Heart left ventricle (tissue), 16 donors: ENCODE measurements at places on chromosomes 5 and 9. TPM values are rescaled to one million over a fixed set of nuclear protein-coding genes. Genes with fewer than 3 reads are reported as not detected.
A peak's percentile ranks its signal among the peaks of the same experiment; 100 is the strongest.

Gene CCL27
- total RNA-seq, result not detected

- DNase-seq, result peak; percentile 68
Measured at GRCh38 chr9:95103281-95103771, 214.2 kb downstream of the FANCC start.

Gene SH2D3C
- 14.4 TPM for total RNA-seq

Gene WDR38
- total RNA-seq, result not detected

Gene NME5
- 0.50 TPM for total RNA-seq

Gene ANGPTL2
- total RNA-seq, result 47.4 TPM

DNA sequence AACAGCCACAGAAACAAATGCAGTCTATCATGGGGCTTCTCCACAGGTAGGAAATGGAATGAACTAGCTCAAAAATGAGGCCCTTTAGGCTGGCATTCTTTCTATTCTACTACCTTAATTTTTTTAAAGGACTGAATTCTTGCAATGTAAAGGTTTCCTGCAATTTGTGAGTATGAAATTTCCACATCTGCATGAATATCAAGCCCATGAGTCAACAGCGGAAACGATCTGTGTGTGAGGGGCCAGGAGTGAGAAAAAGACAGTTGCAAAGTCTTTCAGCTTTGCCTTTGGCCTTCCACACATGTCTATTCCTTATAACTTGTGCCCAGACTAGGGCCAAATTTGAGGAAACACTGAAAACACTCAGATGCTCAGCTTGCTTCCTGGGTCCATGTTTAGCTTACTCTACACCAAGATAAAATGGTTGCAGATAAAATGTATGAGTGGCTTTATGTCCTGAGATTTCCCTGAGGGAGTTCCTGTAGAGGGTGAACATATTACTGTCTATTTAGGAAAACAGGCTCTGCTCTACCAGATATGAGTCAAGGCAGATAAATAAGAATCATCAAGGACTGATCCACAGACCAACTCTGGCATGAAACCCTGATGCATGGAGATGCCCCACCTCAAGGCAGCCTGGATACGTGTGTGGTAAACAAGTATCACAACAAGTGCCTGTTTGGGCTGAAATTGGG, 46.5 kb downstream of the RETREG1 start:
- no peak for DNase-seq

DNA sequence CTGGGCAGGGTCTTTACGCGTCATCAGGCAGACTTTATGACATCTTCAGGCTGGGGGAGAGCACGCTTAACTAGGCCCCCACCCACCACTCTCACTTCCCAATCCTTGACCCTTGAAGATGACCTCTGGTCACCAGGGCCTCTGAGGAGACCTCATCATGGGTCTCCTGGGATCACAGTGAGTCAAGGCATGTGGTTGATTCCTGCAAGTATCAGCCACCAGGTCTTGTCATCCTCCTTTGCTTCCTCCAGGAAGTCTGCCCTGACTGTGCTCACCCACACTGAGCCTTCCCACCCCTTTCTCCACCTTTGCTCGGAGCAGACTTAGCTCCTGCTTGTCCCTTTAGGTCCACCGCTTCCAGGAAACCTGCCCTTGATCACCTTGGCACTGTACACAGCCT, 17.3 kb downstream of the ODF2 start:
- no peak for DNase-seq

GRCh38 chr9:17075758-17076485, 58.9 kb upstream of the CNTLN start:
- DNase-seq, result no peak

DNA sequence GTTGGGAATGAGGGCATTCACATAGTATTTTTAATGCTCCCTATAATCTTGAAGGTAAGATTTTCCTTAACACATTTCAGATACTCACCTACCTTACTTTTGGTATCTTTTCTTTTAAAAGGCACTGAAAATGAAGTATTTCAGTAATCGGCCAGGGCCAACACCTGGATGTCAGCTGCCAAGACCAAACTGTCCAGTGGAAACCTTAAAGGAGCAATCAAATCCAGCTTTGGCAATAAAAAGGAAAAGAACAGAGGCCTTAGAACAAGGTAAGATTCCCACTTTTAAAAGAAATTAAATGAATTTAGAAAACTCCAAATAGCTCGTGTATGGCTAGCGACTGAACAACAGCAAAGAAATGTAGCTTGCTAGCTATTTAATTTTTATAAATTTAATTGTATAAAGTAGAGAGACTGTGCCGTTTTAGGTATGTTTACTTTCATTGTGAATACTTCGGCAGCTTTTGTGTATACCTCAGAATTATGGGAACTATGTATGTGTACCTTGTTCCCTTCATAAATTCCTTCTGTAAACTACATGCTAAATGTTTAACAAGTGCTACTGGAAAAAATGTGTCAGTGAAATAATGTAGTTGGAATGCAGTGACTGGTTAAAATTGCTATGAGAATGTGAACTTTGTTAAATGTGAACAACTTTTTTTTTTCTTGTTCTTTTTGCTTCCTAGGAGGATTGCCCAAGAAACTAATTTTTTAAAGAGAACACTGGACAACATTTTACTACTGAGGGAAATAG, 41.9 kb downstream of the CDK7 start:
- DNase-seq, result no peak

DNA sequence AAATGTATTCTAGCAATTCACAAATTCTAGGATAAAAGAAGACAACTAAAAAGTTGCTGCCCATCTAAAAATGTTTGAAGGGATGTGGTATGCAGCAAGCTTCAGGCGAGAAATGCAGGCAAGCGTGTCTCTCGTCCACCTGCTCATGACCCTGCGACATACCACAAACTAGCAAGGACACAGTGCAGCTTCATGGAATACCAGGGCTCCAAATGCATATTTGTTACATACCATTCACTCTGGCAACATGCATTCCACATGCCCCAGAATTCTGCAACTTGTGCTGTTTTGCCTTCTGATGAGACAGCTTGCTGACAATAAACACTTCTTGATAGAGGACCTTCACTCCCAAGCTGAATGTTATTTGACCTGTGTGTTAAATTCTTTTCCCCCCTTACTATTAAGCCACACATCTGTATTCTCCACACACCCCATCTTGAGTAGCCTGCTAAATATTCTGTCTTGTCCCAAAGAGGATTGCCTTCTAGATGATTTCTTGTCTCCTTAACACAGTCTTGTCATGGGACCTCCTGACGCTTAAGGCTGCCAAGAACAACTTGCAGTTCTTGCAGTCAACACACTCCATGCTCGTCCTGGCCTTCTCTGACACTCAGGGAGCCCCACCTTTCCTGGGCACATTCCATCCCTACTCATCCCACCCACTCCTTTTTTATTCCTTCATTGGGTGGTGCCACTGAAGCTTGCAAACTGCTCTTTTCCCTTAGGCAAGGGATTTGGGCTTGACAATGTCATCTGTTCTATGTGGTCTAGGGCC, 340.5 kb downstream of the PIK3R1 start:
- no peak for DNase-seq

DNA sequence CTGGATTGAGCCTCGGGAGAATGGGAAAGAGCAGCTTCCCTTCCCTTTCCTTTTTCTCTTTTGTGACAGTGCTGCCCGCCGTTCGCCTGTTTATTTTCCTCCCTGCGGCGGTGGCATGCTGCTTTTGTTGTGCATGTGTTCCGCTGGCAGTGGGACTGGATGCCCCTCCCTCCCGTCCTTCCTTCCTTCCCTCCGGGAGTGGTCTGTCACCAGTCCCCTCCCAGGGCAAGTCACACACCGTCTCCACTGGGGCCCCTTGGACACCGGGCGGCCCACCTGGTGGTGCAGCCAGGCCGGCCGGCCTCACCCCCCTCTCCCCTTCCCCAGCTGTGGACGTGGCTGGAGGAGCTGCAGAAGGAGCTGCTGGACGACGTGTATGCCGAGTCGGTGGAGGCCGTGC, 214.7 kb downstream of the TRIO start:
- no peak for DNase-seq

DNA sequence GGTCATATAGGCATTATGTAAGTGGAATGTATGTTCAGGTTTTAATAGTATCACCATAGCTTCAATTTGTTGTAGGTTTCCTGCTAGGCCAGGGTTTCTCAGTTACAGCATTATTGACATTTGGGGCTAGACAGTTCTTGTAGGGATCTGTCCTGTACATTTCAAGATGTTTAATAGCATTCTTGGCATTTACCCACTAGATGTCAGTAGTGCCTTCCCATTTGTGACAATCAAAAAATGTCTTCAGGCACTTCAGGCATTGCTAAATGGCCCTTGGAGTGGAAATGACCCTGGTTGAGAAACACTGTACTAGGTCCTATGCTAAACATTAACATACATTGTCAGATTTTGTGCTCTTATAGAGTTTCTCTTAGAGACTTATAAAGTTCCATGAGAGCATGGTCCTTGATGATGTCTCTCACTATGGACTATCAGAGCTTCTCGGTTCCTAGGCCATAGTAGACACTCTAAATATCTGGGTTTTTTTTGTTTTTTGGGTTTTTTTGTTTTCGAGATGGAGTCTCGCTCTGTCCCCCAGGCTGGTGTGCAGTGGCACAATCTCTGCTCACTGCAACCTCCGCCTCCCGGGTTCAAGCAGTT, 1.4 kb downstream of the KIF20A start:
- no peak for DNase-seq

GRCh38 chr5:56725711-56726411, 89.5 kb upstream of the MAP3K1 start:
- no peak for DNase-seq

Gene MLANA
- total RNA-seq, result not detected

Gene PCDHAC1
- not detected for total RNA-seq

Gene IFNA2
- not detected for total RNA-seq

Gene KCNMB1
- 1.0 TPM for total RNA-seq

Gene SHROOM1
- total RNA-seq, result 6.8 TPM

Gene GLRA1
- not detected for total RNA-seq

Gene PCDHA11
- 0.13 TPM for total RNA-seq

Gene PCAT7
- total RNA-seq, result not detected
